ENCODE measurements at places on chromosomes 2 and 18.

- no peak for DNase-seq
These were observed 37.1 kb upstream of the ZCCHC2 start for GRCh38 chr18:62485684-62486083.

DNA sequence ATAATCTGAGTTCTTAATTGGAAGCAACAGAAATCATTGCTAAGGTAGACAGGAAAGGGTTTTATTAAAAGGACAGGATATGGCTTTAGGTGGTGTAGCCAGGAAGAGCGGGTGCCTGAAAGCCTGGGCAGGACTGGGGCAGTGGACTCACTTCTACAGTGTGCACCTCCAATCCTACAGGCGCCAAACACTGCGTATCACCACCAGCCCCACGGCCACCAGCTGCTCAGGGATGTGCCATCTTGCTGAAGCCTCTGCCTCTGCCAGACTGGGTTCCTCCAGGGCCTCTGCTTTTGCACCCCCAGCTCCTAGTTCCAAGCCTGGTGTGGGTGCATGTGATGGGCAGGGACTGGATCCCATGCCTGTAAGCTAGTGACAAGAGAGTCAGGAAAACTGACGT, 29.7 kb upstream of the DPYSL5 start:
- no peak for DNase-seq

GRCh38 chr2:118565301-118565700, 282.1 kb downstream of the EN1 start:
- no peak for DNase-seq

DNA sequence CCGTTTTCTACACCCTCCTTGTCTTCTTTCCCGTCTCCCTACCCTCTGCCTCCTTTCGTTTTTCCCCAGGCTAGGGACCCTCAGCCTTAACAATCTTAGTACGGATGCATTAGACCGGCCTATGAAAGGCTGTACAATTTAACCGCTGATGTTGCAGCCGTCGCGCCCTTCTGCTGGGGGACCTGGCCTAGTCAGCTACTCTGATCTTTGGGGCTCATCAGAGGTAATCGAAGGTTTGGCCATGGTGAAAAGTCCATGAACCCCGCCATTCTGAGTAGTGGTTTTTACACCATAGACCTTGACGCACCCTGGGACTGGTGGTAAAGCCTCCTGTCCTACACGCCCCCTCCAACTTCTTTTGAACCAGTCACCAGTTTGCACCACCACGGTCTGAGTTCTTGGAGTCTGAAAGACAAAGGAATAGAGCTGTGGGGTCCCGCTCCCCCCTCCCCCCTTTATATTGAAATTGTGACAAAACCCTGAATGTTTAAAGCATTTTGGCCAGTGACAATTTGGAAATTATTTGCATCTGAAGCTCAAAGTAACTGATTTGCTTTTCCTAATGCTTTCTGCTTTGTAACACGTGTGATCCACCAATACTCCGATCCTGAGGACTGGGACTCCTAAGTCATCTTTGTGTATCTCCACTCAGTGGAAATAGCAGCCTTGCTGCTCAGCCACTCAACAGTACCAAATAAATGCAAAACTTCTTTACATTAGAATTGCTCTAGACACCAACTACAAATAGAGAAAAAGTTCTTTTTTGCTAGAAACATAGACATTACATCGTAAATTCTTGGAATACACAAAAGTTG, 642 bp upstream of the SRSF7 start:
- no peak for DNase-seq

DNA sequence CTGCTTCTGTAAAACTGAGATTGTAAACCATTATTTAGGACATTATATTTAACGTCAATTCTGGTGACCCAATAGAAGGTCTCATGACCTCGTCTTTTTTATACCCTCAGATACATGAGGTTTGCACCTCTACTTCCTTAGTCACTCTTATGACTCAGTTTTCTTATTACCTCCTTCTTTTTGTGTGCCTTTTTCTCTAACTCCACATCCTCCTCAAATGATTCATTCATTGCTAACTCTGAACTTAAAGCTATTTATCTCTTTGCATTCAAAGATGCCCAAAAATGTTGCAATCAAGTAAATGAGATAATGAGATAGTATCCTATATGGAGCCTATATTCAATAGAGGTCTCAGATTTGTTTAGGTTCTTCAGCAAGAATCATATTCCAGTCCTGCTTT, 121.0 kb upstream of the KYNU start:
- no peak for DNase-seq

- no peak for DNase-seq
These were observed 134.0 kb downstream of the NEDD4L start for GRCh38 chr18:58177896-58178470.

- no peak for DNase-seq
These were observed 1.3 kb downstream of the EML6 start for GRCh38 chr2:54724560-54725342.

Measured in osteocyte (in vitro differentiated cells).